ENCODE measurements at places on chromosomes 4 and X.
A peak's percentile ranks its signal among the peaks of the same experiment; 100 is the strongest.

DNA sequence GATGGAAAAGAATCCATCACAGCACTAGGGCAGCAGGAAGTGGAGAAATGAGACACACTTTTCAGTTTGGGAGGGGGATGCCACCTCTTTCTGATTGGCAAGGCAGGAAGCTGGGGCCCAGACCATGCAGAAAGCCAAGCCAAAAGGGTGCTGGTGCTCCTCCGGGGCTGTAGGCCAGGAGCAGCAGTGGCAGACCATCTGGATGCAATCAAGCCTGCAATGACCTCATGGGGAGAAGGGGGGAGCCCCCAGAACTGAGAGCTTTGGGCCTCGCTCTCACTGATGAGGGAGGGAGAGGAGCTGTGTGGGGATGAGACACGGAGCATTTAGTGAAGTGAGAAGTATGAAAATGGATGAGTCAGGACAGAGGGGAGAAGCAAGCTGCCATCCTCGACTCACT, 141.3 kb upstream of the NALF2 start:
- DNase-seq: no peak

DNA sequence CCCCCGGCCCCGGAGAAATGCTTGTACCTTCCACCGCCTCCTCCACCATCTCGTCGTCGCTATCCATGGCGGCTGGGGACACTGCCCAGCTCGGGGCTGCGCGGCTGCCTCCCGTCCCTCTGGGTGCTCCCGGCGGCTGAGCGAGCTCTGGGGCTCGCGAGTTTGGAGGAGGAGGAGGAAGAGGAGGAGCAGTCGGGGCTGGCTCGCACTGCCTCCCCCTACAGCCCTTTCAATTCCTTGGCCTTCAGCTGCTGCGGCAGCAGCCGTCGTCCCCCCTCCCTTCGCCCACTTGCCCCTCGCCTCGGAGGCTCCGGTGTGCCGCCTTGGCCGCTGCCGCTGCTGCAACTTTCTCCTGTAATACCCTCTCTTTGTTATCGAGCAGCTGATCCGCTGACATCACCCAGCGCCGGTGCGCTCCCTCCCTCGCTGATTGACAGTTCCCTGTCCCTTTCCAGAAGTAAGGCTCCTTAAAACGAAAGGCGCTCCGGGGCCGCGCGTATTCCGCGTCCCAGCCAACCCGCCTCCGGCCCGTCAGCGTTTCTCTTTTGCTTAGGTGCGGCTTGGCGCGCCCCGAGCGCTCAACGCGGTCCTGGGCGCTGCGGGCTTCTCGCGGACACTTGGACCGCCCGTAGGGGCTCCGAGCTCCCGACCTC, at the start of gene SETD7:
TSS of gene SETD7 (minus strand) at position 149 of the 653 bp plus-strand sequence. CDS start at position 67, 82 bp downstream.
- peak; percentile 51 for DNase-seq

- DNase-seq: no peak
These were observed 2.2 kb downstream of the FAT4 start for GRCh38 chr4:125316791-125317524.

- no peak for DNase-seq
These were observed 736.1 kb upstream of the FRG1 start for GRCh38 chr4:189204616-189205015.

- DNase-seq: no peak
These were observed 430.3 kb downstream of the SPRY1 start for GRCh38 chr4:123826896-123827295.

GRCh38 chr4:87423317-87424098, 1.1 kb downstream of the NUDT9 start:
- no peak for DNase-seq

DNA sequence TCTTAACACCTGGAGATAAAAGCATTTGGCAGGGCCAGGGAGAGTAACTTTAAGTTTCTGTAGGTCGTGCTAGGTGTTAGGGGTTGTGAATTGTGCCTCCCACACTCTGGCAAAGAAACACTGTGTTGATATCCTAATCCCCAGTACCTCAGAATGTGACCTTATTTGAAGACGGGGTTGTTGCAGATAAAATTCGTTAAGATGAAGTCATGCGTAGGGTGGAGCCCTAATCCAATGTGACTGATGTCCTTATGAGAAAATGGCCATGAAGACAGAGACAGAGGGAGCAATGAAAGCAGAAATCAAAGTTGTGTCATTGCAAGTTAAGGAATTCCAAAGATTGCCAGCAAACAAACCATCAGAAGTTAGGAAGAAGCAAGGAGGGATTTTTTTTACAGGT, 40.5 kb upstream of the BBS12 start:
- DNase-seq: no peak

- DNase-seq: no peak
These were observed 137.0 kb downstream of the SH3BGRL start for GRCh38 chrX:81338924-81339323.

DNA sequence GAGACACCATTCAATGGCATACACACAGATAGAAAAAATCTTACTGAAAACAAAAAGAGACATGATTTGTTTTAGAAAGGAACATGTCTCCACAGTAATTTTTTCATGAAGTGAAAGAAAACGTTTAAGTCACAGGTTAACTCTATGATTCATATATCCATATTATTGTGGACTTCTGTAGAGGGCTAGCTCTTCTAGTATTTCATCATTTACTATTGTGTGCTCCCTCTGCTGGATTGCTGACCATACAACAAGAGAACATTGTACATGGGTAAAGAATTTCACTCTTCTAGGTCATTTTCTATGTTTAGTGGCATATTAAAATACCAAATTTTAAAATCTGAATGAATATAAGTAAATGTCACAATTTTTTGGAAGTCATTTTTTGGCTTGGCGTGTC, 91.8 kb upstream of the POU3F4 start:
- no peak for DNase-seq

DNA sequence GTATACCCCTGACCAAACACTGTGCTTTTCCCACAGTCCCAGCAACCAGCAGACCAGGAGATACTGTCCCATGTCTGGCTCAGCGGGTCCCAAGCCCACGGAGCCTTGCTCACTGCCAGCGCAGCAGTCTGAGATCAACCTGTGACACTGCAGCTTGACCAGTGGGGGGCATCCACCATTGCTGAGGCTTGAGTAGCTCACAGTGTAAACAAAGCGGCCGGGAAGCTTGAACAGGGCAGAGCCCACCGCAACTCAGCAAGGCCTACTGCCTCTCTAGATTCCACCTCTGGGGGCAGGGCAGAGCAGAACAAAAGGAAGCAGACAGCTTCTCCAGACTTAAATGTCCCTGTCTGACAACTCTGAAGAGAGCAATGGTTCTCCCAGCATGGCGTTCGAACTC, 58.1 kb downstream of the SLC10A6 start:
- no peak for DNase-seq

- DNase-seq: peak; percentile 56
These were observed 158.2 kb upstream of the DDIT4L start for GRCh38 chr4:100348473-100348872.

- no peak for DNase-seq
These were observed 32.5 kb upstream of the MTMR8 start for GRCh38 chrX:64427787-64428186.

DNA sequence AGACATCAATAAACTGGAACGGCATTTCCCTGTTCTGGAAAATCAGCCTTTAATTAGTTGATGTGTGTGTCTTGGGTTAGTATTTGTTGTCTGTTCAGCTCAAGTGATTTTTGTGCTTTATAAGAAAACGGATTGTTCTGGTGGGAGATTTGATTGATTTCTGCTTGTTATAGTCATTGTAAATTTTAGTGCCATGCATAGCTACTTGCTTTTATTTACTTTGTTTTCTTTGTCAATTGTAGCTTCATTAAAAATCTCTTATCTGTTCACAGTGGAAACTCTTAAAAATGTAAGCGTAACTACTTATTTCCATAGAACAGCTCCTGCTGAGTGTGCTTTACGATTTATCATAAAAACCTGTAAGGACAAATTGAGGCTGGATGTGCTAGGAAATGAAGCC, 253.2 kb downstream of the TENM3 start:
- DNase-seq: no peak

- DNase-seq: no peak
These were observed 113.9 kb upstream of the VAMP7 start for GRCh38 chrX:155767051-155767875.

- no peak for DNase-seq
These were observed 68.3 kb downstream of the REELD1 start for GRCh38 chr4:146282657-146283056.

GRCh38 chrX:98028691-98029090, 1145.0 kb downstream of the RPA4 start:
- DNase-seq: no peak

DNA sequence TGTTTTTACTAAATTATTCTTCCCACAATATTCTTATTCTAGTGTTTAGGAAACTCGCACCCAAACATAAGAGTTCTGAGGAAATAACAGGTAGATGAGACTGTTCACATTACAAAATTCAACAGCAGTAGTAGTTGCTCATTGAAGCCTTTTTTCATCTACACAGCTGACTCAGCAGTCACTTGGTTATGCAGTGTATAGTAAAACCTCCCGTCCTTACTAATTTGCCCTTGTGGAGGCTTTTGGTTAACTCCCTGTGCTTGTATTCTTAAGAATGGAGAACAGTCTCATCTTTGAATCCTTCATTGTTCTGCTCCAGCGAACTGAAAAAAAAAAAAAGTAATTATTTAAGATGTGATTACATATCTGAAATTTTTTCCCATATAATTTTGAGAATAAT, 1716.6 kb downstream of the PCDH7 start:
- DNase-seq: no peak

DNA sequence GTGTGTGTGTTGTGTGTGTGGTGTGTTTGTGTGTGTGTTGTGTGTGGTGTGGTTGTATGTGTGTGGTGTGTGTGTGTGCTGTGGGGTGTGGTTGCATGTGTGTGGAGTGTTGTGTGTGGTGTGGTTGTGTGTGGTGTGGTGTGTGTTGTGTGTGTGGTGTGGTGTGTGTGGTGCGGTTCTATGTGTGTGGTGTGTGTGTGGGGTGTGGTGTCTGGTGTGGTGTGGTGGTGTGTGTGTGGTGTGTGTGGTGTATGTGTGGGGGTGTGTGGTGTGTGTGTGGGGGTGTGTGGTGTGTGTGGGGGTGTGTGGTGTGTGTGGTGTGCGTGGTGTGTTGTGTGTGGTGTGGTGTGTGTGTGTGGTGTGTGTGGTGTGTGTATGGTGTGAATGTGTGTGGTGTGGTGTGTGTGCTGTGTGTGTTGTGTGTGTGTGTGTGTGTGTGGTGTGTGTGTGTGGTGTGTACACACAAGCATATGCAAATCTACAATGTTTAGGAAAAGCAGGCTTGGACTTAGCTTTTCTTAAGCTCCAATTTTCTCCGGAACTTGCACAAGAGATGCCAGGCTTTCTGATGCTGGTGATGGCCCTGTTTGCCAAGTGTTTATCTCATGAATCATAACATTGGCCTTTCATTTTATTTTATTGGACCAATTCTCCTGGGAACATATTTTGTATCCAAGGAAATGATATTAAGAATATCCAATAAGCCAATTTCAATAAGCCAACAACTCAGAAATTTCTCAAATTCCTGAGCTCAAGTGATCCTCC, 148.7 kb downstream of the SPATA18 start:
- DNase-seq: no peak

DNA sequence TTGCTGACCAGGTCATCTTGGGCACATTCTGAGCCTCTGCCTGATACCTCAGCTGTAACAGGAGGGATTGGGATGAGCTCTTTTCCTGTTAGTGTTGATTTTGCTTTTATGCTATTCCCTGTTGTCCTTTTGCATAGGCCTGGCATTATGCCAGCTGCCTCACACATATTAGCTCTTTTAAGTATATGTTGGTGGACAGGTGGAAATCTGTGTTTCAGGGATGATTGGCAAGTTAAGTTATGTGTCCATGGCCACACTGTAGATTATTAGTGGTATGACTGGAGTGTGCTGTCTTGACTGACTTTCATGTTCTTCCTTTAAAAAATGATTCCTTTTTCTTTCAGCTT, 28.9 kb downstream of the NSD2 start:
- no peak for DNase-seq

DNA sequence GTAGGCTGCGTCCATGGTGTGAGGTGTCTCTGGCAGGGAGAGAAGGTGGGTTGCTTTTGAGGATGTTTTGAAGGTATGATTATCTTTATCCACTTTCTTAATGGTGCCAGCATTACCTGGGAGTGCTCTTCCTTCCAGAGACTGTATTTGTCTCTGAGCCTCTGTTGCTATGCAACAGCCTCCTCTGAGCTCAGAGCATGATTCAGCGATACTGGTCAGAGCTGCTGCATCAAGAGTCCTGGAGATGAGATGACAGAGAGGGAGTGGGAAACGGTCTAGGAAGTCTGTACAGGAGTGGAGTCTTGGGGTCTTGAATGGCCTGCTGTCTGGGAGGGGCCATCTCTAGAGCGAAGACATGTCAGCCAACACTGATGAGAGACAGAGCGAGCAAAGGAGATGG, 104.4 kb upstream of the RAB40AL start:
- DNase-seq: no peak

DNA sequence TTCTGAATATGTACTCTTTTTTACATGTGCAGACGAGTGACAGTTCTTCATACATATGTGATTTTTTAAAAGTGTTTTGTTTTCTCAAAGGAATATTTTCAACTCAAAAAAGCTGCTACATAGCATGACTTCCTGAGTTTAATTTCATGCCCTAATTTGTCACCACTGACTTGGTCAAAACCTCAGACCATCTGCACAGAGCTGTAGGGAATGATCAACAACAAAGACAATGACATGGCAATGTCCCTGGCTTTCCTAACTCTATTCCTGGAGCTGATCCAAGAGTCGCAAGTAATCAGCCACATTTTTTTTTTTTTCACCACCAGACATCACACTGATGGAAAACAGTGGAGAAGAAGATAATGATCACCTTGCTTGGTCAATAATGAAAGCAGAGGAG, 97.7 kb downstream of the TMA16 start:
- peak; percentile 50 for DNase-seq

DNA sequence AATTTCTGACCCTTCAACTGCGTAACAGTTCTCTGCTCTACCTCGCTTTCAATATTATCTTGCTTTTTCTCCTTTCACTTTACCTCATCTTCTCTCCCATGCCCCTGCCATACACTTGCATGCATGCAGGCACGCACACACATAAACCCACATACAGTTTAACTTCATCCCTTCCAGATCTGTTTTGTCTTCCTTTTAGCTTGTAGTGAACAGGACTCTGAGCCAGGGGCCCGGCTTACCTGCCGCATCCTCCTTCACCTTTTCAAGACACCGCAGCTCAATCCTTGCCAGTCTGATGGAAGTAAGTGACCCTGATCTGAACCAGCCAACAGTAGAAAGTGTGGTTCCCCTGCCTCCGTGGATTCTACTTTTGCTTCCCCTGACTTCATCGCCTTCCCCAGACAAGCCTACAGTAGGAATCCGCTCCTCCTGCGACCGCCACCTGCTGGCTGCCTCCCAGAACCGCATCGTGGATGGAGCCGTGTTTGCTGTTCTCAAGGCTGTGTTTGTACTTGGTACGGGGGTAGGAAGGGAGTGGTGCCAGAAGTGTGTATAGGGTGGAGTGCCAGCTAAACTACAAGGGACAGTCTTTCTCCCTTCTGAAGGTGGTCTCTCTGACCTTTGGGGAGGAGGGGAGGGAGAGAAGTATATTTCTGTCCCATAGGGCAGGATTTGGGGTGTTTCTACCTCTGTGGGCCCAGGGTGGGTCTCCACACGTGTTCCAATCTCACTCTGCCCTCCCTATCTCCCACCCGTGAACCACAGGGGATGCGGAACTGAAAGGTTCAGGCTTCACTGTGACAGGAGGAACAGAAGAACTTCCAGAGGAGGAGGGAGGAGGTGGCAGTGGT, 10.7 kb downstream of the MED12 start:
- peak; percentile 60 for DNase-seq
